Ovary (tissue), 10 donors: ENCODE measurements at places on chromosomes 6 and 20. TPM values are rescaled to one million over a fixed set of nuclear protein-coding genes. Genes with fewer than 3 reads are reported as not detected.

DNA sequence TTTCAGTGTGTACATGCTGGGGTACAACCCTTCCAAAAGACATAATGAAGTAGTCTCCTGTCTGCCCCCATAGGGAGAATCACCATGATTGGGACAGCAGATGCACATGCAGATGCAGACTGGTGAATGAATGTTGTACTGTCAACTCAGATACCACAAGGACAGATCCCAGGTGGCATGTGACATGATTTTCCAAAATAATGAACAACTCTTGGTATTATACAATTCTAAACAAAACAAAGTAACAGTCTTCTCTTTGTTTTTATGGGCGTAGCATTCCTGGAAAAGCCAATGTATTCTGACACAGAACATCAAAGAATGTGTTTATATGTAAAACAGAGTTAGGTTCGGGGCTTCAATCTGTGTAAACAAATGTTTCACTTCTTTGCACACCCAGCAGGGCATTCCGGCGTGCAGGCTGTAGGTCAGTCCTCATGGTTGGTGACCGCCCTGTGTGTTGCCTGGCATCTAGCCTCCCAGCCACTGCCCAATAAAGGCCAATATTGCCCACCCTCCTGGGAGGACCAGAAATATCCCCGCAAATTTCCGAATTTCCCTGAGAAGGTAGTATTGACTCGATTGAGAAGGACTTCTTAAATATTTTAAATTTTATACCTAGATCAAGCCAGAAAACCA is 127.7 kb downstream of the KLHL32 start:
- no peak for DNase-seq

GRCh38 chr6:36150283-36150682 is 20.0 kb downstream of the MAPK13 start:
- no peak for DNase-seq

GRCh38 chr6:70168681-70169377 is 134.1 kb downstream of the COL9A1 start:
- DNase-seq = no peak

DNA sequence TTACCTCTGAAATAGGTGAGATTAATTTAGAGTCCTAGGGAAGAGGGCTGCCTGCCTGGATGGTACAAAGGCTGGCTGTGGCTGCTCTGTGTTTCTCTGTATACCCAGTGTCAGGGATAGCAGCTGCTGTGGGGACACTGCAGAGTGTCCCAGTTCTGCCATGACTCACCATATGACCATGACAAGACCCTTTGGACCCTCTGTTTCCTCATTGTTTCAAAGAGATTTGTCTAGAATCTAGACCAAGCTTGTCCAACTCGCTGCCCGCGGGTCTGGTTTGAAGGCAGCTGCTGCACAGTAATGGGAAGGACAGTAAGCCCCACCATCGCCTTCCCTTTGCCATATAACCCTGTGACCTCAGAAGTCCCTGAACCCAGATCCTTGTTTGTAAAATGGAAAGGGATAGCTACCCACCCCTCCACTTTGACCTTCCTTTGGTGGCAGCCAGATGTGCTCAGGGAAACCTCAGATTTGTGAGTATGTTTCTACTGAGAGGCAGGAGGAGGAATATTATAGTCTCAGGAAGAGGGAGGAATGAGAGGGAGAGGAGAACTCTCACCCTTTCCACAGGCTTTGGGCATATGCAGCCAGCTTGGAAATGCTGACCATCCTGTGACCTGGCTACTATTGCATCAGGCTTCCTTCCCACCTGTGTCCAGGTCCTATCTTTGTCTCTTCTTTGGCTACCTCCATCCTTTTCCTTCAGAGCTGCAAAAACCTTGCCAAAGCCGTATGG is 14.0 kb downstream of the PLCG1 start:
- no peak for DNase-seq

DNA sequence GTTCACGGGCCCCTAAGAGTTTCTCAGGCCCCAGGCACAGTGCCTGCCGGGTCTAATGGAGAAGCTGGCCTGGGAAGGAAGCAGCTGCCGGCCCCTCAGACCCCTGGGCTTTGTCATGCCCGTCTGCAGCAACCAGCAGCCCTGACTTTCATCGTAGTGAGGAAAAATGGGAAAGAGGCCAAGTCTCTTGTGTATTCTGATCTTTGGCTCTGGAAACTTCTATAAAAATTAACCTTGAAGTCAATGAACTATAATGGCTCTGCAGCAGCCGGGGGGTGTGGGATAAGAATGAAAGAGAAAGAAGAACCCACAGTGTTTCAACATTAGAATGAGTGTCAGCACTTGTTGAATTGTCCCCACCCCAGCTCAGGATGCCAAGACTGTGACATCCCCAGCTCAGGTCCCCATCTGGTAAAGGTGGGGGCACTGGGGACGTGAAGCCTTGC is 12.9 kb downstream of the TGM2 start:
- no peak for DNase-seq

DNA sequence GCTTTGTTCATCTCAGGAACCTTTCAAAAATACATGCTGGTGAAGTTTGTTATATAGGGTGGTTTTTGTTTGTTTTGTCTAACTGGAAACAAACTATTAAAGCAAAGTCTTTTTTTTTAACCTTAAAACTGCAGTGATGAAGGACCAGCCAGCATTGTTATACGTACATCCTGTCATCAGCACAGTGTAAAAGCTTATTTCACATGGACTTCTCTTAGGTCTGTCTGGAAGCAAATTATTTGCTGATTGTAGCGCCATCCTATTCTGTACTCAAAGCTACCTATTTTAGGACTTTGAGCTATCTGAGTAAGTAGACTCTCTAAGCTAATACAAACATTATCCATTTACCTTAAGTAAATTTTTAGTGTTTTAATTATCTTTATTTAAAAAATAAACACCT is 61.7 kb downstream of the SNX9 start:
- DNase-seq = no peak

- no peak for DNase-seq
These were observed 3.7 kb upstream of the DEK start for GRCh38 chr6:18268066-18268465.

The MYCT1 gene
- total RNA-seq = 9.4 TPM

The CALHM4 gene
- not detected for total RNA-seq
